ENCODE measurements at places on chromosomes 5 and 9.

DNA sequence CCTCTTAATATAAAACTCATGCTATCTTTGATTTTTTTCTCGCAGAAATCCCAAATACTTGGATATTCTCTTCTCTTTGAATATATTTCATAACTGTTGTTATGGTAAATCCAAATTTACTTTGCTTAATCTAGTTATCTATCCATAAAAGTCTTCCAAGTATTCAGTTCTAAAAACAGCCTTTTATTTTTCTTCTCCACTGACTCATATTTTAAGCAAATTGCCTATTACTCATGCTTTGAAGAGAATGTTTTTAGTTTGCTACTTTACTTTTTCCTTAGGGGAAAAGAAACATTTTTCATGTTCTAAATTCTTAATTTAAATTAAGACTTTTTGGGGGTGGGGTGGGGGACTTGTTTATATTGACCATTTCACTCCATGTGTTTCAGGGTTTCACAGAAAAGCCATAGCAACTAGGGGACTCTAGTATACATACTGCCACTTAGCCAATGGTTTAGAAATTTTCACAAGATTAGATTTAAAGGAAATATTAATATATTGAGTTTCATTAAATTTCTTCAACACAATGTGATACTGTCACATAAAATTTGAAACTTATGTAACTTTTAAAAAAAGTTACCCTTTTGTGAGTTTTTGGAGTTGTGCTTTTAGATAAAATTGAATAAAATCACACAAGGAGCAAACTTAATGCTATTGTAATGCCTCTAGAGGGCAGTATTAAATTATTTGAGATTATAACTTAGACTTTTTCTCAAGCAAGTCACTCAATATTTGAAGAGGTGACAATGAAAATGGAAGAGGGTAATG is 545.8 kb upstream of the ARRDC3 start:
- no peak for DNase-seq

DNA sequence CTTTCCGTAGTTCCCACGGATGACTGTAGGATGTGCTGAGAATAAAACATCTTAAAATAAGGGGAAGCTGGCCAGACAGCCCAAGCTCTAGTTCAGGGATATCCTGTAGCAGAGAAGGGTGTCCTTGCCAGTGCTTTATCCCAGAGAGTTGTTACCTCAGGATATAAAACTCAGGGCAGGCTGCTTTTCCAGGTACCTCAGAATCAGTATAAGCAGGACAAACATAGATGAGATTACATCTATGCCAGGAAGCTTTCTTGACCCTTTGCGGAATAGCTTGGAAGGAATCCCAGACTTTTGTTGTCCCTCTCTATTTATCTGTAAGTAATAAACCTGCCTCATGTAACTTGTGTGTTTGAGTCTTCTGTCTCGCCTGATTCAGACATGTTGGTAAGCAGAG is 565.7 kb downstream of the PRDM9 start:
- DNase-seq: no peak

GRCh38 chr5:21931116-21931515 is 922.0 kb downstream of the CDH12 start:
- no peak for DNase-seq

DNA sequence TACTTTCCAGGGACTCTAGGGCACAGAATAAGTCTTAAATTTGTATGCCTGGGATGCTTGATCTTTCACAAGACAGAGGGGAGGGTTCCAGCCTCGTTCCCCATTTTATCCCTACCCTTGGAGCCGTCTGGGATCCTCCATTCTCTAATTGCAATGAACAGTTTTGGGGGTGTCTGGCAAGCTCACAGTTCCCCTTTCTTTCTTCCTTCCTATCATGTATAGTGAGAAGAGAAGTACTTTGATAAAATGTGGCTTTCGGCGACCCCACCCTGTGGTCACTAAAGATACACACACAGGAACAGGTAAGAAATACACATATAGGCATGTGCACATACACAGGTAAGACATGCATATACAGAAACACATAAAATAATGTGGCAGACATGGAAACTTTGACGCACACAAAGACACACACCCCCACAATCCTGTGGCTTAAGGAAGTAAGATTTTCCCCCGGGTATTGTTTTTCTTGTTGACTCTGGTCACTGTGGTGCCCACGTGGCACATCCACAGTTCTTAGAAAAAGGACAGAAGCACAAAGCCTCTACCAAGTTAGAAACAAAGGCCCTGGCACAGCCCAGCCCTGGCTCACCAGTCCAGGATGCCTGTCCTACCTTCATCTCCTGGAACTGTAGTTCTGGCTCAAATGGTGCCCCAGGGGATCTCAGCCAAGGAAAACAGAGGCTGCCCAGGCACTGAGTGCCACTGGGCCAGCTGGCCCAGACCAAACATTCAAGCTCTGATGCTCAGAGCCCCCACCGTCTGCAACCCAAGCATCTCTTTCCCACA is 6.3 kb upstream of the SMU1 start:
- no peak for DNase-seq

DNA sequence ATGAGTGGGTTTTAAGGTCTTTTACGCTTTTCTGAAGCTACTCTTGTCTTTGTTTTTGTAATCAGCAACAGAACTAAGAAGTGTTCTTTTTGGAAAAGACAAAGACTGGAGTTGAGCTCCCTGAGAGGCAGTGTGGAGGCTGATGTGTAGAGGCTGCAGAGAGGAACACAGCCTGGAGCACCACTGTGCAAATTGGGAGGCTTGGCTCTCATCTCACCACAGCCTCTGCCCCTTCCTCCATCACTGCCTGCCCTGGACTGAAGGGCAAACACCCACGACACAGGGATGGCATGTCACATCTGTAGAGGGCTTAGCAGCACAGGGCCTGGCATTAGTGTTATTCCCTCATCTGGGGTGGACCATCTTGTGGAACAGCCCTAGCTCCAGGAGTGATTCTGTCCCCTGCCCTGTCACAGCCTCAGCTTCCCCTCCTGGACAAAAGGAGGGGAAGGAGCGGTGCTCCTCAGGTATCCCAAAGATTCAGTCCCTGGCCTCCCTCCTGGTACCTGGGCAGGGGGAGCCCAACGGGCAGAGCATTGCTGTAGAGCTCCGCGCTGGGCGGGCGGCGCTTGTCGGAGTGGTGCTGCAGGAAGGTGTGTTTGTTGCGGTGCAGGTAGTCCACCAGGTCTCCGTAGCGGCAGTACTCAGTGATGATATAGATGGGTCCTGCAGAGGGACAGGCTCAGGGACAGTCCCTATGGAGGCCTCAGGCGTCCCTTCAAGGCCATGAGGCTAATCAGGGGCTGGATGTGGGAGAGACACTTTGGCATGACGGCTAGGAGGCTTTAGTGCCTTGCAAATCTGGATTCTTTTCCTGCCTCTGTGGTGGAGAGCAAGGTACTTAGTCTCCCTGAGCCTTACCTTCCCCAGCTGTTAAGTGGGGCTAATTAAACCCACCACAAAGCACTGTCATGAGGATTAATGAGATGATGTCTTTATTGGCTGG is 32.8 kb downstream of the PDGFRB start:
- no peak for DNase-seq

- no peak for DNase-seq
Measured at GRCh38 chr5:25544652-25545249, 900.0 kb upstream of the CDH10 start.

DNA sequence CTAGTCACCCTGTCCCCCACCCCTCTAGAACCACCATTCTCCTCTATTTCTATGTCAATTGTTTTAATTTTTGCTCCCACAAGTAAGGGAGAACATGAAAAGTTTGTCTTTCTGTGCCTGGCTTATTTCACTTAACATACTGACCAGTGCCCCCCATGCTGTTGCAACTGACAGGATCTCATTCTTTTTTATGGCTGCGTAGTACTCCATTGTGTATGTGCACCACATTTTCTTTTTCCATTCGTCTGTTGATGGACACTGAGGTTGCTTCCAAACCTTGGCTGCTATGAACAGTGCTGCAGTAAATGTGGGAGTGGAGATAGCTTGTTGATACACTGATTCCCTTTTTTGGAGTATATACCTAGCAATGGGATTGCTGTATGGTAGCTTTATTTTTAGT is 7.4 kb upstream of the TERT start:
- DNase-seq: no peak

GRCh38 chr5:39130716-39131115 is 56.5 kb upstream of the RICTOR start:
- DNase-seq: no peak

GRCh38 chr5:7419846-7420245 is 23.9 kb downstream of the ADCY2 start:
- no peak for DNase-seq
